ENCODE measurements at places on chromosomes 1 and 21.

- no peak for DNase-seq
Measured at GRCh38 chr21:40923407-40923806, 76.4 kb upstream of the DSCAM start.

DNA sequence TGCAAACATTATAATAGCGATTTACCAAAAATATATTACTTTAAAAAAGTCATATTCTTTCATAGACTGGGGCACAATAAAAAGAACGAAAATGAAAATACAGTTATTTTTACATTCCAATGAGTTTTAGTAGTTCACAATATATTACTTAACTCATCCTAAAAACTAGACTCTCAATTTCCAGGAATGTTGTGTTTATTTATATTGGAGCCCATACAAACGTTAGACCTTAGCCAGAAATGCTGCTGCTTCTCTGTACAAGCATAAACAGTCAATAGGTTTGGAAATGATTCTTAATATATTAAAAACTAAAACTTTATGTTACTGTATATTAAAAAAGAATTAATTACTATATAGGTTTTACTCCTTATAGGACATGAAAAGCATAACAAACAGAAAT lies 302.3 kb downstream of the BRINP3 start:
- DNase-seq, result no peak

- no peak for DNase-seq
Measured at GRCh38 chr1:42305639-42306038, 29.4 kb downstream of the FOXJ3 start.

DNA sequence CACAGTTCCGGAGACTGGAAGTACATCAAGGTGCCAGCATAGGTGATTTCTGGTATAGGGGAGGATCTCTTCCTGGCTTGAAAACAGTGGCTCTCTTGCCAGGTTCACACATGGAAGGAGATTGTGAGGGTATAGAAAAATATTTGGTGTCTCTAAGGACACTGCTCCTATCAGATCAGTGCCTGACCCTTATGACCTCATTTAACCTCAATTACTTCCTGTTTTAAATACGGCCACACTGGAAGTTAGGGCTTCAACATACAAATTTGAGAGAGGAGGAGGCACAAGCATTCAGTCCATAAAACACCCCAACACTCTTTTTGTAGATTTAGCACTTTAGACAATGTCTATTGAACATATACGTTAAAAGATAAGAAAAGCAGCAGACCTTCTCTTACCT lies 37.0 kb downstream of the COL6A1 start:
- DNase-seq, result no peak

DNA sequence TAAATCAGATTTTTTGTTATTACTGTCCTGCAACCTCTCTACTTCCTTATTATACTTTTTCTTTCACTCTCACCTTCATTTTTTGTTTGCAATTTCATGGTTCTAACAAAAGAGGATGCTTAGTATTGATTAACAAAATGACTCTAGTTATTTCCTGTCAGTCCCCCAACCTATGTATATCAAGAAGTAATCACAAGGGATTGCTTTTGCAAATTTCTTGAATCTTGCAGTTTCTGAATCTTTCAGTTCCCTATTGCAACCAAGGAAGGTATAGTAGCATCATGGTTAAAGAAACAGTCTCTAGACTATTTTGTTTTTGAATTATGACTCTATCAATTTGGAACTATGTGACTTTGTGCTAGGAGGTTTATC lies 446.9 kb downstream of the NEGR1 start:
- no peak for DNase-seq

- DNase-seq, result no peak
Measured at GRCh38 chr1:101974599-101975274, 22.0 kb downstream of the OLFM3 start.

DNA sequence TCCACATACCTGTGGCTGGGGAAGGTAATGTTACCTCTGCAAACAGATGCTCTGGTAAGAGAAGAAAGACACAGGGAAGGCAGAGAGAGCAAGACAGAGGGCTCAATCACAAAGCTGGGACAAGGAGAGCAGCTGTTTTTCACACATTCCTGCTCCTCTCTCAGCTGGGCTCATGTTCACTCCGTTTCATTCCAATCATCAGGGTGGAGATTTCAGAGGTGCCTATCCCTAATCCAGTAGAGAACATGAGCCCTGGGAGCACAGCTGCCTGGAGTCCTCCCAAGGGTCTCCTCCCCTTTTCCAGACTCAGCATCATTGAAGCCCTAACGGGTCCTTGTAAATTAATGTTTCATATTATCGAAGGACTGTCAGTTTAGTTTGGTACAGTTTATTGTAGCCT lies 19.4 kb downstream of the GADD45A start:
- DNase-seq, result no peak

- no peak for DNase-seq
Measured at GRCh38 chr21:39148975-39149374, 34.3 kb downstream of the PSMG1 start.

- no peak for DNase-seq
Measured at GRCh38 chr1:29272147-29272907, 36.0 kb downstream of the PTPRU start.

- peak; percentile 90 for DNase-seq
Measured at GRCh38 chr1:78340006-78340405, 150.8 kb upstream of the PTGFR start.

GRCh38 chr1:62794053-62794452 lies 10.1 kb downstream of the ATG4C start:
- no peak for DNase-seq

DNA sequence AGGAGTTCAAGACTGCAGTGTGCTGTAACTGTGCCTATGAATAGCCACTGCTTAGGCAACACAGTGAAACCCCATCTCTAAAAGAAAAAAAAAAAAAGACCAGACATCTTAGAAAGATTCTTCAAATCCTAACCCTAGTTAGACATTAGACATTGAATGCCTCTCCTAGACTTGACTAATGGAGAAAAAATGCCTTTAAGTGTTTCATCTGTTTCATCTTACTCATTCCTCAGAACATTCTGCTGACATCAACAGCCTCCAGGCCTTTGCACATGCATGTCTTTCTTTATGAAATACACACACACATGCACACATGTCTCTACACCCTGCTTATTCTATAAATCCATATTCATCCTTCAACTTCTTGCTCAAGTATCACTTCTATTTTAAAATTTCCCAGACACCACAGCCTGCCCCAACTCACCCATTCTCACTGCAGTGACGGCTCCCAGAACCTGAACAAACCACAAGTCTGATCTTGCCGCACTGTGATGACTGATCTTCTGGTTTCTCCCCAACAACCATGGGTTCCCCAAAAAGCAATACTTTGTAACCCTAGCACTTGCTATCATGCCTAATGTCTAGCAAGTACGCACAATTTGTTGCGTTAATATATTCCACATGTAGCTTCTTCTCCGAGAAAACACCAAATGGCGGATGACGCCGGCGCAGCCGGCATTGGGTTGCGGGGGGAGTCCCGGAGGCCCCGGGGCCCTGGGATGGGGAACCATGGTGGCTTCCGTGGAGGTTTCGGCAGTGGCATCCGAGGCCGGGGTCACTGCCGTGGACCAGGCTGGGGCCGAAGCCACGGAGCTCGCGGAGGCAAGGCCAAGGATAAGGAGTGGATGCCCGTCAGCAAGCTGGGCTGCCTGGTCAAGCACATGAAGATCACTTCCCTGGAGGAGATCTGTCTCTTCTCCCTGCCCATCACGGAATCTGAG lies 37.4 kb downstream of the LRRC52 start:
- DNase-seq, result peak; percentile 62

GRCh38 chr21:29224006-29224405 lies 74.7 kb upstream of the BACH1 start:
- DNase-seq, result no peak

DNA sequence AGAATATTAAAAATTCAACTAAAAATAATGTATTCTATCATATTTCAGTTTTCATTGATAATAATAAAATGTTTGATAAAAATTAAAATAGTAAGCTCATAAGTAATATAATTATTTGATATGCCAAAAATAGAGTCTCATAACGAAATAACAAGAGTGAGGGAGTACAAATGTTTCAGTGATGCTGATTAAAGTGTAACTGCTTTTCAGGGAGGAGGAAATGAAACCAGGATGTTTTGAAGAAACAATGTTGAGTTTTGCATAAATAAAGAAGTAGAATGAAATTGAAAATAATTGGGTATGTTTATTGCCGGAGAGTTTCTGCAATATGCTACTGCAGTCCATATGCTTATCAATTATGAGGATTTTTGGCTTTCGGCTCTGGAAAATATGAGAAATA lies 1159.8 kb upstream of the ADGRL2 start:
- no peak for DNase-seq

DNA sequence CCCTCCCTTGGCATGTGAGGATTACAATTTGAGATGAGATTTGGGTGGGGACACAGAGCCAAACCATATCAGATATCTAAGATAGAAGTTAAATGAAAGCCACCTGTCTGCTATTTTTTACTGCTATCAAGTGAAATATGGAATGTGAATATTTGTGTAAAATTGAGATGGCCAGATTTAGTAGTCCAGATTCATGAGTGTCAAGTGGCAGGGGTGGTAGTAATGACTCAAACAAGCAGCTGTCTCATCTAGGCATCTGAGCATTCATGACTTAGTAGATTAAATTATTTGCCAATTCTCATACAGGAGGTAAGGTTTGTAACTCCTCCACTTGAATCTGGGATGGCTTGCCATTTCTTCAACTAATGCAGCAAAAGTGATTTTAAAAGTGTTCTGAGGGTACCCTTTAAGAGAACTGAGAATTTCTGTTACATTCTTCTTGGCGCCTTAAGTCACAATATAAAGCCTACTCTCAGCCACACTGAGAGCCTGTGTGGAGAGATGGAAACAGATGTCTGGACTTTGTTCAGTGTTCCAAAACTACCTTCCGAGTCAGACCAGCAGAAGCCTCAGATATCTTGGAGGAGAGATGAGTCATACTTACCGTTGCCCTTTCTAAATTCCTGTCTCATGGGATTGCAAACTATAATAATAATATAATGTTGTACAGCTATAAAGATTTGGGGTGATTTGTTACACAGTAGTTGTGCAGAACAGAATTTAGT lies 1065.6 kb upstream of the TMPRSS15 start:
- DNase-seq, result no peak

GRCh38 chr1:51733793-51734522 lies 117.1 kb downstream of the OSBPL9 start:
- DNase-seq, result peak; percentile 29

DNA sequence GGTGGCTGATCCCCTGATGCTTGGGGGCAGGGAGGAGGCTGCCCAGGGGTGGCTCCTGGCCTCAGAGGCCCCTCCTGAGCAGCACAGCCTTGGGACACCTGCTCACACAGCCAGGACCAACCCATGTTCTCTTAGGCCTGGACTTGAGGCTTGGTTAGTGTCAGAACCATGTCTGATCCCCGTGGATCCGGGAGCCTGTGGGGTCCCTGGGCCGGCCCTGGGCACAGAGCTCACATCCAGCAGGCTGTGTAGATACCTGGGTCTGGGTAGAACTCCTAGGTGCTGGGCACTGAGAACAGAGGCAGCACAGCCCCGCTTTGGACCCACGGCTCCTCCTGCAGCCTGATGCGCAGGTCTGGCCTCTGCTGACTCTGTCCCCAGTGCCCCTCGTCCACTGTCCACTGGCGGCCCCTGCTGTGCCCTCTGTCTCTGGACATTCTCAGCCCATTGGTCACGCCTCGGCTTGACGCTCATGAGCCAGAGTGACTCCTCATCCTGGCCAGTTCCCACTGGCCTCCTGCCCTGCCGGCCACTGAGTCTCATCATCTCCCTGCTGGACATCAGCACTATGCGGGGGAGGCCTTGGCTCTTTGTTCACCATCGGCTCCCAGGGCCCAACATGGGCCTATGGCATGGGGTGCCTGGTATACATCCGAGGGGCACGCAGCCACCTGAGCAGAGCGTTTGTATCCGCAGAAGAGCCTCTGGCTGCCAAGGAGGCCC lies 70.2 kb downstream of the TRIM11 start:
- DNase-seq, result no peak

DNA sequence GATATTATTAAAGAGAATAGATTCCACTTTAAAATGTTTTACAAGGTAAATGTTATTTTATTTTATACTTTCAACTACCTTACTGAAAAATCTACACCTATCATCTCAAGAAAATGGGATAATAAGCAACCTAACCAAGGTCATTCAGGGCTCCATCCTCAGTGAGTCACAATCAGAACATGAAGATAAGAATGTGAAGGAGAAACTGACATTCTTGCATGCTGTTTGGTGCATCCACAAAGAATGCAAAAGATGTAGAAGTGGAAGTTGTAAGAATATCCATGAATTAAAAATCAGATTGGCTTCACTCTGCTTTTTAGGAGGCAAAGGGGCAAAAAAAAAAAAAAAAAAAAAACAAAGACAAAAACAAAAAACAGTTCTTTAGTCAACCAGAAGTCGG lies 6.5 kb downstream of the WARS2 start:
- DNase-seq, result peak; percentile 77

GRCh38 chr1:11384170-11384554 lies 94.8 kb upstream of the DISP3 start:
- no peak for DNase-seq

DNA sequence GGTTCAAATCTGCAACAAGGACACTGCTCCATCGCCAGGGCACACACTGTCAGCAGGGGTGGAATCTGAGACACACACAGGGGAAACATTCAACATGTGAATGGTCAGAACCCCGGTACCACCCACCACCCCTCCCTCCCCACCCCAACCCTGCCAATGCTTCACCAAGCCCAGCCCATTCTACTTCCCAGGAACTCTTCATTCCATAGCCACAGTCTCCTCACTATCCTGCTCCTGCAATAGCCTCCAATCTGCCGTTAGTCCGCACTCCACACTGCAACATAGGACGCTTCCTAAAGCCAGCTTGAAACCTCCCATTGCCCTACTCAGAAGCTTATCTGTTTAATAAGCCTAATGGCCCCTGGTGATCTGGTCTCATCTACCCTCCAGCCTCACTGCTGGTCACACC lies 7.5 kb upstream of the RAB3B start:
- DNase-seq, result no peak

GRCh38 chr1:235138821-235139220 lies 10.2 kb upstream of the TOMM20 start:
- no peak for DNase-seq

GRCh38 chr1:24695202-24695974 lies 49.9 kb upstream of the CLIC4 start:
- DNase-seq, result no peak
